ENCODE measurements at places on chromosomes 4 and X. TPM values are rescaled to one million over a fixed set of nuclear protein-coding genes. Genes with fewer than 3 reads are reported as not detected.

RPS6KA6 gene
- 0.95 TPM for total RNA-seq

IL9R gene
- 0.07 TPM for total RNA-seq

APLN gene
- total RNA-seq: 224 TPM

PDGFC gene
- total RNA-seq: 9.8 TPM

MAGEA3 gene
- not detected for total RNA-seq

CXorf65 gene
- total RNA-seq: not detected

PALLD gene
- 1.5 TPM for total RNA-seq

F8A3 gene
- 0.56 TPM for total RNA-seq

PNMA6F gene
- not detected for total RNA-seq

PCDH18 gene
- 0.21 TPM for total RNA-seq

ARR3 gene
- total RNA-seq: not detected

NOX1 gene
- total RNA-seq: not detected

EGF gene
- total RNA-seq: 0.04 TPM

TDO2 gene
- not detected for total RNA-seq

MAGEE2 gene
- total RNA-seq: not detected

ASB5 gene
- not detected for total RNA-seq

DMP1 gene
- not detected for total RNA-seq

DRD5 gene
- total RNA-seq: not detected

MAGEB2 gene
- total RNA-seq: not detected

ARHGAP4 gene
- 26.5 TPM for total RNA-seq

L1CAM gene
- total RNA-seq: 0.11 TPM

SSX4B gene
- total RNA-seq: not detected

Data from pulmonary artery endothelial cell (primary cell).